Kidney (tissue), 22 donors: ENCODE measurements at places on chromosomes 1 and 21.

- no peak for DNase-seq
These were observed 154.0 kb downstream of the DHRS3 start for GRCh38 chr1:12464045-12464461.

DNA sequence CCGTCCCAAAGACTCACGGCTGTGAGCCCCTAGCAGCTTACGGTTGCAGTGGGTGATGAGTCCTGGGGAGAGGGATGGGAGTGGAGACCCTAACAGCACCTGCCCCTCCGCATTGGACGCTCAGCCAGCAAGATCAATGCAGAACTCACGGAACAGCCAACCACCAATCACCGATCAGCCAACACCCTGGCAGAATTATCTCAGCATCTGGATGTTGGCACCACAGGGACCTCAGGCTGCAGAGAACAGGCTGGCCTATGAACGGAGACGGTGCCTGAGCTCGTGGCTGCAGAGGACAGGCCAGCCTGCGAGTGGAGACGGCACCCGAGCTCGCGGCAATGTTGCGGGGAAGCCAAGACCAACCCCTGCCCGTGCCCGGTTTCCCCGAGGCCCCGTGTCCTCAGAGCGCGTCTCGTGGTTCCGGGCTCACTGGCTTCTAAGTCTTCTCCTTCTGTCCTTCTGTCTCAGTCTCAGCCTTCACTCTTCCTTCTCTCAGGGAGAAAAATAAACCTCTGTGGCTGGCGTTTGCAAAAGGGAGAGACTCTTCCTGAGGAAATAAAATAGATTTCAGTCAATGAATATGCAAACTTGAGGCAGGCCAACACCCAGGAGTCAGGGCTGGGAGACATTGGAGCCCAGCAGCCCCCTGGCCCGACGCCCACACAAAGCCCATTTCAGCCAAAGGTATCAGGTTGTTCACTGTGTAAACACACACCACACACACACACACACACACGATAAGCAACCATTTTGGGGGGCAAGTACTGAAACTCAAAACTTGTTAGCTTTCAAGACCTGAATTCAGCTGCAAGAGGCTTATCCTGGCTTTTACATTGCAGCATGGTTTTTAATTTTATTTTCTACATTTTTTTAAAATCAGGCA, 67.8 kb downstream of the SIK1 start:
- peak; percentile 65 for DNase-seq

DNA sequence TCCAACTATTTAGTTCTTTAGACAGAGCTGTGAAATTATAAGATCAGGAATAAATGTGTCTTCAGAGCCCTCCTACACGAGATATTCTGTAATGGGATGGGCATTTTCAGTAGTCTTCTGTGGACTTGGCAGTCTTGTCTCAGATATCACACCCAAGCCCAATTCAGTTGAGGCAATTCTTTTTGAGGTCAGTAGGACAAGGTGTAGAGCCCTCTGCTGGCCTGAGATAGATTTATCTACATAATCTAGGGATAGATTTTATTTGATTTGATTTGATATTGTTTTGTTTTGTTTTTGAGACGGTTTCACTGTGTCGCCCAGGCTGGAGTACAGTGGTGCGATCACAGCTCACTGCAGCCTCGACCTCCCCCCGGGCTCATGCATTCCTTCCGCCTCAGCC, 77.5 kb downstream of the FMN2 start:
- no peak for DNase-seq

- no peak for DNase-seq
These were observed 113.5 kb downstream of the PROX1 start for GRCh38 chr1:214101246-214101645.
